ENCODE measurements at places on chromosomes 2 and 18. TPM values are rescaled to one million over a fixed set of nuclear protein-coding genes. Genes with fewer than 3 reads are reported as not detected.

Gene DPP10
- not detected for total RNA-seq

- H3K36me3 ChIP-seq, result no peaks in the 10 kb centered on the region
- H3K4me1 ChIP-seq, result peaks cover 10% of the 10 kb centered on the region
- peaks cover 45% of the 10 kb centered on the region for H3K27me3 ChIP-seq
Observed at GRCh38 chr2:75560768-75561565, at the start of gene EVA1A. EVA1A (minus strand) TSS chr2:75560939; CDS start chr2:75518140, 42,799 bp downstream.

DNA sequence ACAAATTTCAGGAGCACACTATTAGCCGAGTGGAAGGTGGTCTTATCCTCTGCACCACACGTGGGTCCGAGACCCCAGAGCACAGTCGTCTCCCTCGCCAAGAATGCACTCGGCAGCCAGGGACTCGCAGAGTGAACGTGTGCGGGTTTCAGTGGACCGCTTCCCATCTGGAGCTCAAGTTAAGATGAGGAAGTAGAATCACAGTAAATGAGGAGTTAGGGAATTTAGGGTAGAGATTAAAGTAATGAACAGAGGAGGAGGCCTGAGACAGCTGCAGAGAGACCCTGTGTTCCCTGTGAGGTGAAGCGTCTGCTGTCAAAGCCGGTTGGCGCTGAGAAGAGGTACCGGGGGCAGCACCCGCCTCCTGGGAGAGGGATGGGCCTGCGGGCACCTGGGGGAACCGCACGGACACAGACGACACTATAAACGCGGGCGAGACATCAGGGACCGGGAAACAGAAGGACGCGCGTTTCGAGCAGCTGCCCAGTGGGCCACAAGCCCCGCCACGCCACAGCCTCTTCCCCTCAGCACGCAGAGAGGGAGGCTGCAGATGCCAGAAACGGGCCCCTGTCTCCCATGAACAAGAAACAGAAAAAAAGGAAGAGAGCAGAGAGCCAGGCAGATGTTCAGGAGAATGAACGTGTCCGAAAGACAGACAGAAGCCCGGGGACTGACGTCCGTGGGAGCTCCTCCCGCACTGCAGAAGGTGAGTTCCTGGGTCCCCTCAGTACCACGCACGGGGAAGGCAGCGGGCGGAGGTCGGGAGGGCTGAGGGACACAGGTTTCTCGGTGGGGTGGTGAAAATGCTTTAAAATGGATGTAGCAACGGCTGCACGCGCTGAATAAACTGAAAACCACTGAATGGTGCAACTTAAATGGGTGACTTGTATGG lies 5.4 kb upstream of the KCNG2 start:
- H3K4me1 ChIP-seq, result peaks cover 8% of the 10 kb centered on the region
- no peak overlapping the region for H3K27ac ChIP-seq
- no peak overlapping the region for H3K4me3 ChIP-seq
- peaks cover 1% of the 10 kb centered on the region for H3K36me3 ChIP-seq
- DNase-seq, result no peak

Gene TBR1
- not detected for total RNA-seq

- H3K27ac ChIP-seq, result no peak overlapping the region
- DNase-seq, result no peak
- H3K36me3 ChIP-seq, result no peaks in the 10 kb centered on the region
- H3K4me3 ChIP-seq, result no peak overlapping the region
Observed at GRCh38 chr18:46768166-46768921, 11.5 kb upstream of the ST8SIA5 start.

GRCh38 chr2:28419003-28419402 lies 26.3 kb downstream of the FOSL2 start:
- peaks cover 48% of the 10 kb centered on the region for H3K36me3 ChIP-seq
- peak overlapping the region; percentile 53 for H3K27ac ChIP-seq
- no peak overlapping the region for H3K4me3 ChIP-seq
- DNase-seq, result no peak

- no peaks in the 10 kb centered on the region for H3K27me3 ChIP-seq
- H3K27ac ChIP-seq, result no peak overlapping the region
- H3K36me3 ChIP-seq, result peaks cover 74% of the 10 kb centered on the region
- H3K4me1 ChIP-seq, result peaks cover 4% of the 10 kb centered on the region
Observed at GRCh38 chr2:239157771-239158170, 243.0 kb downstream of the HDAC4 start.

- H3K27ac ChIP-seq, result peak overlapping the region; percentile 96
- H3K4me1 ChIP-seq, result peaks cover 28% of the 10 kb centered on the region
- H3K36me3 ChIP-seq, result peaks cover 7% of the 10 kb centered on the region
- peak; percentile 83 for DNase-seq
Observed at GRCh38 chr2:7825591-7826312, 856.1 kb upstream of the ID2 start.

Gene RNF125
- 32.6 TPM for total RNA-seq

DNA sequence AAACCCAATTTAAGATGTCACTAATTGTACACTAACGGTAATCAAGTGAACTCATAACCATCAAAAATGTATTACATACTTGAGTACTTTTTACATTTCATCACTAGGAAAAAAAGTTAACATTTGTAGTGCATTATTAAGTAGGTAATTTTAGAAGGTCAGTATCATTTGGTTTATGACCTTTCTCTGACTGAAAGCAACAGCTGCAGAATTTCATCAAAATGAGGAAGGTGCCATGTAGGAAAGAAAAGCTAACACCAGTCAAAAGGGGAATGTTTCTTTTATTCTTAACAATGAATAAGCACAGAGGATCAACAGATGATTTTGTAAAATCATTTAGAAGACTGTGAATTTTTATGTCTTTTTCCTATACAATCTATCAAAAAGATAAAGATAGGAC lies 79.0 kb downstream of the PIGN start:
- no peak overlapping the region for H3K4me3 ChIP-seq
- H3K36me3 ChIP-seq, result peaks cover 7% of the 10 kb centered on the region
- H3K27me3 ChIP-seq, result no peaks in the 10 kb centered on the region
- no peak for DNase-seq
- no peak overlapping the region for H3K27ac ChIP-seq

GRCh38 chr2:230908595-230909191 lies 16.3 kb downstream of the GPR55 start:
- H3K4me1 ChIP-seq, result peaks cover 40% of the 10 kb centered on the region
- H3K4me3 ChIP-seq, result peak overlapping the region; percentile 46
- H3K27me3 ChIP-seq, result peaks cover 28% of the 10 kb centered on the region
- H3K27ac ChIP-seq, result peak overlapping the region; percentile 87
- DNase-seq, result peak; percentile 72

GRCh38 chr18:26091047-26091630 lies 726 bp upstream of the SS18 start:
- H3K27me3 ChIP-seq, result no peaks in the 10 kb centered on the region
- H3K27ac ChIP-seq, result peak overlapping the region; percentile 97
- H3K36me3 ChIP-seq, result peaks cover 14% of the 10 kb centered on the region
- H3K4me3 ChIP-seq, result peak overlapping the region; percentile 97
- DNase-seq, result no peak

GRCh38 chr2:41724465-41724864 lies 323.4 kb upstream of the PKDCC start:
- no peak overlapping the region for H3K4me3 ChIP-seq
- DNase-seq, result no peak
- no peaks in the 10 kb centered on the region for H3K4me1 ChIP-seq
- no peaks in the 10 kb centered on the region for H3K36me3 ChIP-seq

- H3K4me1 ChIP-seq, result peaks cover 26% of the 10 kb centered on the region
- H3K4me3 ChIP-seq, result no peak overlapping the region
- H3K27ac ChIP-seq, result no peak overlapping the region
- peak; percentile 84 for DNase-seq
Observed at GRCh38 chr2:48114256-48114655, 208.0 kb upstream of the FBXO11 start.

GRCh38 chr18:75112186-75113096 lies 96.5 kb downstream of the PTGR3 start:
- no peaks in the 10 kb centered on the region for H3K36me3 ChIP-seq
- H3K27ac ChIP-seq, result no peak overlapping the region
- H3K4me3 ChIP-seq, result no peak overlapping the region
- no peak for DNase-seq

DNA sequence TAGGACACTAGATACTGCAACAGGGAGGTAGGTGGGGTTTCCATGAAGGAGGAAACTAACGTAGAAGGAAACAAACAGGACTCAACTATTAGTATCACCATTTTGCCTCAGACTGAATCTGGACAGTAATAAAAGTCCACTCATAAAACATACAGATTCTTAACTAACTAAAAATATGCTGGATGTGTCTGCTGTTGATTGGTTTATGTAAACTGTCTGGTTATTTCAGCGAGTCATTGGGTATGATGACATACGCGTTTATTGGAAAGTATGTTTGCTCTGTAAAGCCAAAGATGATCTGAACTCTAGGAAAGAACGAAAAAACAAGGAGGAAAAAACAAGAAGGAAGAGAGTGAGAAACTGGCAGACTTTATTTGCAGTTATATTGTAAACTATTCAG lies 1816.1 kb upstream of the LRRTM1 start:
- H3K4me1 ChIP-seq, result no peaks in the 10 kb centered on the region
- H3K4me3 ChIP-seq, result no peak overlapping the region
- H3K27me3 ChIP-seq, result no peaks in the 10 kb centered on the region
- H3K36me3 ChIP-seq, result no peaks in the 10 kb centered on the region

Gene SERPINB10
- not detected for total RNA-seq

Gene L3MBTL4
- total RNA-seq, result 0.26 TPM

GRCh38 chr2:16475586-16475985 lies 190.0 kb downstream of the CYRIA start:
- no peaks in the 10 kb centered on the region for H3K4me1 ChIP-seq
- H3K27me3 ChIP-seq, result peaks cover 10% of the 10 kb centered on the region
- H3K27ac ChIP-seq, result no peak overlapping the region
- H3K4me3 ChIP-seq, result no peak overlapping the region

DNA sequence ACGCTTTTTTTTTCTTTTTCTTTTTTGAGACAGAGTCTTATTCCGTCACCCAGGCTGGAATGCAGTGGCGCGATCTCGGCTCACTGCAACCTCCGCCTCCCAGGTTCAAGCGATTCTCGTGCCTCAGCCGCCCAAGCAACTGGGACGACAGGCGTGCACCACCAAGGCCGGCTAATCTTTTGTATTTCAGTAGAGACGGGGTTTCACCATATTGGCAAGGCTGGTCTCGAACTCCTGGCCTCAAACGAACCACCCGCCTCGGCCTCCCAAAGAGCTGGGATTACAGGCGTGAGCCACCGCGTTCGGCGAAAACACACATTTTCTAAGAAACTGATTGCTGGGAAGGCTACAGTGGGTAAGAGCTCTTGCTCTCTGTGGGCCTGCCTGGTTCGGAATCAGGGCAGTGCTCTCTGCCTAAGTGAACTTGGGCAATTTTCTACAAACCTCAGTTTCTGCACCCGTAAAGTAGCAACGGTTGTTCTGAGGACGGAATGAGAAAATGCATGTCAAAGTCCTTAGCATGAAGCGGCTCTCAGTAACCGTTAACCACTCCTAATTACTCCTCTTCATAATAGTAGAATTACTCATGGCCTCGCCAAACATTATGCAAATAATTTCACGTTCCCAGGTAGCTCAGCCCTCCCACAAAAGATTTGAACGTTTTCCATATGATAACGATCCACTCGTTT lies 1.0 kb upstream of the PMAIP1 start:
- peak overlapping the region; percentile 95 for H3K4me3 ChIP-seq
- no peaks in the 10 kb centered on the region for H3K27me3 ChIP-seq
- peak overlapping the region; percentile 97 for H3K27ac ChIP-seq
- peaks cover 28% of the 10 kb centered on the region for H3K36me3 ChIP-seq
- peaks cover 28% of the 10 kb centered on the region for H3K4me1 ChIP-seq

Gene CAPG
- total RNA-seq, result 51.6 TPM

GRCh38 chr2:46470114-46470628 lies 9.2 kb upstream of the TMEM247 start:
- no peak overlapping the region for H3K4me3 ChIP-seq
- DNase-seq, result no peak
- H3K27me3 ChIP-seq, result peaks cover 21% of the 10 kb centered on the region
- no peak overlapping the region for H3K27ac ChIP-seq

Gene TYMS
- 269 TPM for total RNA-seq

DNA sequence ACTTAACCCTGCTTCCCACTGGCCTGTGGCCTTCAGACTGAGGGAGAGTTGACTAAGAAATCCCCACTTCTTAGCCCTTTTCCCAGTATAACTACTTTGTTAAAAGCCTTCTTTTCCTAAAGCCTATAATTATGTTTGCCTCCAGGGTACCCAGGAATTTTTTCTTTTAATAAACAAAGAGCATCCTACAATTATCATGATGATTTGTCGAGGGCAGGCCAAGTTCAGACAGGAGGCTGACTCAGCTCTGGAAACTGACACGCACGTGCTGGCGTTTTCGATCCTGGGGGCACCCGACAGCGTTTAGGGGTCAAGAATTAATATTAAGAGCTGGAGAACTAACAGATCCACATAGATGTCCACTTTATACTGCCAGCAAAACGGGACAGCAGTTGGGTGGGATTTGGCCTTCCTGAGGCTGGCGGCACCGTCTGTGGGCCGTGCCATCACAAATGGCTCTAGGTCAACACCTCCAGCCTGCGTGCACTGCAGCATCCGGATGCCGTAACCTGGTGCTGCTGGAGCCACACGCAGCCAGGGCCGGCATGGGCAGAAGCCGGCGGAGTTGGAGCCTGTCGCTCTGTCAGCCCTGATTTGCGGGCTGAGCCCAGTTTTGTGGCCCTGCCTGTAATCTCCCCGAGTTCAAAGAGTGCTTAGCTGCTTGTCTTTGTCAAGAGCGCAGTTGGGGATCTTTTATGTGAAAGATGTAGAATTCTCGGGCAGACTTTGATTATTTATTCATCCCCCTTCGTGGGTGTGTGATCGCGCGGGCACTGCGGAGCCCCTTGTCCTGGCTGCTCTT lies 191.0 kb downstream of the GLI2 start:
- DNase-seq, result no peak
- H3K27ac ChIP-seq, result no peak overlapping the region
- H3K4me3 ChIP-seq, result no peak overlapping the region
- no peaks in the 10 kb centered on the region for H3K4me1 ChIP-seq

- peaks cover 4% of the 10 kb centered on the region for H3K4me1 ChIP-seq
- H3K27me3 ChIP-seq, result no peaks in the 10 kb centered on the region
Observed at GRCh38 chr2:142190805-142191204, 60.0 kb upstream of the LRP1B start.

Gene CLEC4F
- not detected for total RNA-seq

GRCh38 chr2:155372969-155373368 lies 674.5 kb downstream of the KCNJ3 start:
- H3K36me3 ChIP-seq, result no peaks in the 10 kb centered on the region
- no peak overlapping the region for H3K27ac ChIP-seq
- DNase-seq, result no peak
- peaks cover 5% of the 10 kb centered on the region for H3K4me1 ChIP-seq
- no peaks in the 10 kb centered on the region for H3K27me3 ChIP-seq

Gene HADHA
- total RNA-seq, result 110 TPM

Gene PJVK
- total RNA-seq, result 2.0 TPM

Gene SKA1
- total RNA-seq, result 22.1 TPM

DNA sequence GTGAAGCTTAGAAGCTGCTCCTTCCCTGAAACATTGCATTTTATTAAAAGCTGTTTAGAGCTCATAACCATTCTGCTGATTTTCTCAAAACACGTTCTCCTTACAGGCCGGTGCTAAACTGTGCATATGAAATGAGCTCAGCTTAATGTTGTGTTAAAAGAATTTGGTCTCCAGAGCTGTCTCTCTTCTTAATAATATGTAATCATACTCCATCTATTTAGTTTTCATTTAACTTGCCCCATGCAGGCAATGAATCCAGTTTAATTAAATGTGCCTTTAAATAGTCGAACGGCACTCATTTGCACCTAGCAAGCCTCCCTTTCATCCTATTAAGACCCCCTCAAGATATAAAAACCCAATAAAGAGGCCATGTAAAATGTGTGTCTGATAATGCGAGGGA lies 76.3 kb downstream of the HNMT start:
- no peak overlapping the region for H3K4me3 ChIP-seq
- H3K36me3 ChIP-seq, result no peaks in the 10 kb centered on the region
- H3K4me1 ChIP-seq, result no peaks in the 10 kb centered on the region

Gene ANKRD44
- total RNA-seq, result 130 TPM

- no peak for DNase-seq
- peaks cover 3% of the 10 kb centered on the region for H3K27me3 ChIP-seq
- H3K27ac ChIP-seq, result no peak overlapping the region
- no peak overlapping the region for H3K4me3 ChIP-seq
- no peaks in the 10 kb centered on the region for H3K36me3 ChIP-seq
Observed at GRCh38 chr2:218298314-218298875, 6.1 kb upstream of the TMBIM1 start.
